ENCODE measurements at places on chromosomes 2 and 18. TPM values are rescaled to one million over a fixed set of nuclear protein-coding genes. Genes with fewer than 3 reads are reported as not detected.

The PKDCC gene
- total RNA-seq = not detected

The ASXL3 gene
- total RNA-seq = not detected

The UBXN2A gene
- 13.1 TPM for total RNA-seq

The NTSR2 gene
- not detected for total RNA-seq

The ATP6V1B1 gene
- not detected for total RNA-seq

The MSTN gene
- not detected for total RNA-seq

The RESP18 gene
- not detected for total RNA-seq

The TCF23 gene
- total RNA-seq = 0.03 TPM

The CCDC148 gene
- 0.51 TPM for total RNA-seq

The FMNL2 gene
- 46.5 TPM for total RNA-seq

The EIF2B4 gene
- 39.9 TPM for total RNA-seq

The ASXL2 gene
- 21.1 TPM for total RNA-seq

The CHRNA1 gene
- total RNA-seq = not detected

The CTNNA2 gene
- total RNA-seq = not detected

The CYTIP gene
- total RNA-seq = not detected

The SCYGR4 gene
- not detected for total RNA-seq

The ANKRD30B gene
- total RNA-seq = not detected

The PLCD4 gene
- 4.0 TPM for total RNA-seq

The FEV gene
- not detected for total RNA-seq

The MAT2A gene
- total RNA-seq = 157 TPM

The SCN3A gene
- total RNA-seq = not detected

The VWC2L gene
- not detected for total RNA-seq

The TACR1 gene
- not detected for total RNA-seq

The RSAD2 gene
- 4.4 TPM for total RNA-seq

The SLC4A5 gene
- 0.17 TPM for total RNA-seq

The WDFY1 gene
- 45.5 TPM for total RNA-seq

The NAT8 gene
- not detected for total RNA-seq

The SLC30A3 gene
- not detected for total RNA-seq

The KCNJ13 gene
- total RNA-seq = not detected

The GAD1 gene
- total RNA-seq = 1.4 TPM

The ABCG8 gene
- total RNA-seq = not detected

The SOWAHC gene
- 31.2 TPM for total RNA-seq

The STPG4 gene
- 0.07 TPM for total RNA-seq

The ACAA2 gene
- total RNA-seq = 15.4 TPM

The OTOS gene
- total RNA-seq = not detected

The FIGLA gene
- not detected for total RNA-seq

Measured in foreskin keratinocyte (primary cell).